NCI-H187 (cell line): ENCODE measurements at places on chromosomes 2 and 18.

GRCh38 chr18:31267823-31268481, 50.0 kb upstream of the DSG1 start:
- DNase-seq: no peak

DNA sequence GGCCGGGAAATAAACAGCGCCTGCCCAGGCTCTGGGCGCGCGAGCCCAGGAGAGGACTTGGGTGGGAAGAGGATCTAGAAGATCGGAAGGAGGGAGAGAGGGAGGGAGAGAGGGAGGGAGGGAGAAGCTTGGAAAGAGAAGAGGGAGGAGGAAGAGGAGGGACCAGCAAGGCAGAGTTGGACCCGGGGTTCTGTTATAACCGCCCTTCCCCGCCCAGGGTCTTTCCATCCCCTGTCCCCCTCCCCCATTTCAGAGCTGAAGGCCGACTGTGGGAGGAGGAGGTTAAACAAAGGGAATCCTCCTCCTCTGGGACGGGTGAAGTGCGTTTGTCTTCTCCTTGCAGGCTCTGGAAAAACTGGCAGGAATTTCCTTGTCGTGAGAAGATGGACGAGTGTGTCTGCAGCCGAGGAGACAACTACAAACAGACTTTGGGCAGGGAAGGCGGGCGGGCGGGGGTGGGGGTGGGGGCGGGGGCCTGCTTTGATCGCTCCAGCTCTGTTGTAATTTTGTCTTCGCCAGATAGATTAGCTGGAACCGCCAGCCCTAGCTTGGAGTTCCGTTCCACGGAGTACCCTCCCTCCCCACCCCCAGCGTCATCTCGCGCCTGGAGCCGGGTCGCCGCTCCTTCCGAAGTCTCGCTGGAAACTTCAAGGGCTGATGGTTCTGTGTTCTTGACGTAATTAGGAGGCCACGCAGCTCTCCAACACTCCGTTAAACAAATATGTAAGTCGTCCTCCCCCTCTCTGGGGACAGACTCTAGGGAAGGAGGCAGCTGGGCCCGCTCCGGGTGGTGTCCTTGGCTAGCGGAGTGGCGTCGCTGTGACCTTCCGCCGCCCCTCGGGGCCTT, 6.4 kb upstream of the SP9 start:
- no peak for DNase-seq

- DNase-seq: no peak
Observed at GRCh38 chr2:168742258-168742932, 60.0 kb upstream of the NOSTRIN start.

GRCh38 chr2:143124445-143124844, 4.8 kb upstream of the ARHGAP15 start:
- DNase-seq: no peak

- no peak for DNase-seq
Observed at GRCh38 chr2:31812051-31812798, 198.6 kb downstream of the MEMO1 start.

GRCh38 chr2:179581605-179582004, 279.8 kb downstream of the ZNF385B start:
- DNase-seq: no peak

DNA sequence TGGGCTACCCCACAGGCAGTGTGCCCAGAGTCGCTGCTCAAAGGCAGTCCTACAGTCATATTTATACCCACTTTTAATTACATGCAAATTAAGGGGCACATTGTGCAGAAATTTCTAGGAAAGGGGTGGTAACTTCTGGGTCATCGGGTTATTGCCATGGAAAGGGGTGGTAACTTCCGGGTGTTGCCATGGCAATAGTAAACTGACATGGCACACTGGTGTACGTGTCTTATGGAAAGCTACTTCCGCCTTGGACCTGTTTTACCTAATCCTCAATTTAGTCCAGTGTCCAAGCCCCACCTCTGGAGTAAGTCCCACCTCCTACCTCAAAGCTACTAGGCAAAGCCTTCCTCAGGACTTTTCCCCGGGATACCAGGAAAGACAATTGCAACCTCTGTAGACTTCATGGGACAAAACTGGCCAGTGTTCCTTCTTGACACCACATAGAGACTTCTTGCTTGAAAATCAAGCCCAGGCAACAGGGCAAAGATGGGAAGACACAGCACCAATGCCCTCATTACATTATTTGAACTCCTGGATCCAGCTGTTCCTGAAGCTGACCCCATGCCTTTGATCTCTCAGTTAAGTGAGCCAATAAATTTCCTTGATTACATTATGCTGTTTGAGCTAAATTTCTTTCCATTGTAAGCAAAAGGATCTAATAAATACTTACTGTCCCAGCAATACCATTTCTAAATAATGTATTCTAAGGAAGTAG, 63.3 kb upstream of the AGAP1 start:
- no peak for DNase-seq

- no peak for DNase-seq
Observed at GRCh38 chr2:205197468-205198139, 484.7 kb upstream of the NRP2 start.

DNA sequence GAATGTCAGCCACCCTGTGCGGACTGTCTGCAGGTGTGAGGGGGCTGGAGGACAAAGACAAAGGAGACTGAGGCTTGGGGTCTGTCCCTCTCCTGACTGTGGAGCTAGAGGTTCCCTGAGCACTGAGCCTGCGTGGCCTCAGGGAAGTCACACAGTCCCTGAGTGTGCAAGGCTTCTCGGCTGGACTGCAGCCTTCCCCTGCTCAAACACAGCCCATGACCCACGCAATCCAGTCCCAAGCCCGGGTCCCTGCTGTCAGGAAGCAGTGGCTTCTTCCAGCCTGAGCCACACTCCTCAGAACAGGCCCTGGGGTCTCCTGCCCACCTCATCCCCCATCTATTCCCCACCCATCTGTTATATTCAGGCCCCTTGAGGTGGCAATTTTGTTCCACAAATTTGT, 2.7 kb downstream of the ASTL start:
- DNase-seq: no peak

DNA sequence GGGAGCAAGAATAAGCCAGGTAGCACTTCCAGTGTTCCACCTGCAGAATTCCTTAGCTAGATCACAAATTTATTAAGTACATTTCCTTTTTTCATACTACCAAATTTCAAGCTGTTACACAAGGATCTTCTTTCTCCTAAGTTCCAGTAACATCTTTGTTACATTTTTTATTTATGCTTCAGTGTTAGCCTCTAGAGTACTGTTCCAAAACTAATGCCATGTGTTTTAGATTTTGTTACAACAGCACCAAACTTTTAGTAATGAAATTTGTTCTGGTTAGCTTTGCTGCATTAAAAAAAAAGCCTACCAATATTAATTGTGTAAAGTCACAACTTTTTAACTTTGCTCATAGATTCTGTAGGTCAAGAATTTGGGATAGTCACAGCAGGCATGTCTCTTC, 161.1 kb downstream of the CAMKMT start:
- DNase-seq: no peak

DNA sequence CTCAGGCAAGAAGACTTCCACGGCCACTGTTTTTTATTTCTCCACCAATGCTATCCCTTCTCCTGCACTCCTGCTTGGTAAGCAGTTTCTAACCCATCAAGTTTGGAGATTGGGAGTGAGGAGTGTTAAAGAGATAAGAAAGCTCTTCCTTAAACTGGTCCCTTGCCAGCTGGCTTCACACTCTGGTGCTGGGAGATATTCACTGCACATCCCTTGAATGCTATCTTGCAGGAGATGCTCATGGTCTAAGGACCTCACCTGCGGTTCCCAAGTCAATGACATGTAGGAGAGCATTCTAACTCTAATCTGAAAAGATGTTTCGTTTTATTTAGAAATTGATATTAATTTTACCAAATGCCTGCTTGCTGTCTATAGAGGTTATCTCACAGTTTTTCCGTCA, 28.2 kb upstream of the CYRIA start:
- no peak for DNase-seq

GRCh38 chr2:235725841-235726240, 232.0 kb downstream of the AGAP1 start:
- DNase-seq: no peak

- no peak for DNase-seq
Observed at GRCh38 chr2:193845604-193846003, 1650.9 kb upstream of the TMEFF2 start.

DNA sequence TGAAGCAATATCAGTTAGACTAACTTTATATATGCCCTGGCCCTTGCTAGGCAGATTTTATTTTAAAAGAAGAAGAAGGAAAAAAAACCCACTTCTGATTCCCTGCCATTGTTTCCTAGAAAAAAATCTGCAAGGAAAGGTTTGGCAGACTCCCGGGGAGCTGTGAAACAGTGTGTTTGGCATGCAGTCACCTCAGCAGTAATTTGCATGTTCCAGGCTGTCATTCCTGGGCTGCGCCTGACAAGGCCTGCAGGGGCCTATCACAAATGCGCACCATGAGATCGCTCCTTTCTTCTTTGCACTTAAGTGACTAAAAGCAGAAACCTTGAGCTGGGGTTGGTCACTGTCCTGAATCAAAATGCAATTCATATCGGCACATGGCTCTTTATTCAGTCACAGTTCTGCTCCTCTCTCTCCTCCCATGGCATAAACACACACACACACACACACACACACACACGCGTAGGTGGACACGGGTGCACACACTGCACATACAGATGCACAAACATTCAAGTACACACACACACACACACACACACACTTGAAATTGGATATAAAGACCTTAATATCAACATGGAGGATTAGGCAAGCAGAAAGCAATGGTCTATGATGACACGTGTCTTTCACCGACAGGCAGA, 172.8 kb downstream of the MYT1L start:
- no peak for DNase-seq

GRCh38 chr18:2035056-2035455, 536.2 kb downstream of the METTL4 start:
- DNase-seq: no peak

- DNase-seq: no peak
Observed at GRCh38 chr18:8174771-8175170, 434.5 kb upstream of the RAB12 start.

DNA sequence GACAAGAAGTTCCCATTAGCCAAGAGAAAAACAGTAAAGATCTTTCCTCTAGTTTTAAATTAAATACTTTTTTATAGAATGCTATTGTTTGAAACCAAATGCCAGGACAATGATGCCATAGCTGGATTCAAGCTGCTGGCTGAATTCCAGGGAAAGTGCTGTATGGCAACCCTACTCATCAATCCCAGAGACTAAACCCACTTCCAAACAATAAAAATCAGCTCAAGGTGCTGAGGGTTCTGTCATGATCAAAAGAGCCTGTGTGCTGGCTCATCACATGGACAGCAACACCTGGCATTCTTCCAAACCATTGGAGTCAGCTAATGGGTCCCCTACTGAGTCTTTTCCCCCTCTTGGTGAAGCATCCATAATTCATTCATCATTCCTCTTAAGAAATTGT, 53.7 kb upstream of the PARD3B start:
- peak; percentile 22 for DNase-seq

DNA sequence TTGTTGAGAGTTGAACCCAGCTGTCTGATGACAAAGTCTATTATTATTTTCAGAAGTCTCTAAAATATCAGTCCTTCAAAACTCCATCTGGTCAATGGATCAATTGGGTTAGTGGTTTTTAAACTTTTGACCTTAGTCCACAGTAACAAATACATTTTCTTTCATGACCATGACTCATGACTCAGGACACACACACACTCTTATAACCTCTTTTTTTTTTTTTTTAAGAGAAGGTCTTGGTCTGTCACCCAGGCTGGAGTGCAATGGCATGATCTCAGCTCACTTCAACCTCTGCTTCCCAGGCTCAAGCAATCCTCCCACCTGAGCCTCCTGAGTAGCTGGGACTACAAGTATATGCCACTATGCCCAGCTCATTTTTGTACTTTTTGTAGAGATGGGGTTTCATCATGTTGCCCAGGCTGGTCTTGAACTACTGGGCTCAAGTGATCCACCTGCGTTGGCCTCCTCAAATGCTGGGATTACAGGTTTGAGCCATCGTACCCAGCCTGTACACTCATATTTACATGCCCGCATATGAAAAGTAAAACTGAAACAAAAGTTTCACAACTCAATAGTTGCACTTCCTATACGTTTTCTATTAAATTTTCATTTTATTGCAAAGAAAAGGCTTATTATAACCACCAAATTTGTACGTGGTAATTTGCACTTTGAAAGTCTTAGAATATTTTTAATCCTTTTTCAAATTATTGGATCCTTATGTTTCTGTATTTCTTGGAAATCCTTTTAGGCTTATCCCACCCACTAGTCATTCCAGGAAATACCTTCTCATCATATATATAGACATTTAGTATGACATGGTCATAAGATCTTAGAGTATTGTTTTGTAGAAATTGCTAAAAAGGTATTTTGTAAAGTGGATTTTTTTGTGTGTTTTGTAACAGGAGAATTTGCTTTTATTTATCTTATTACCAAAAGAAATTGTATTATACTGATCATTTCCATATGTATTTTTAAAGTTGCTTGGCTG, 199.0 kb downstream of the LPIN1 start:
- DNase-seq: no peak

GRCh38 chr2:185583058-185583816, 155.4 kb upstream of the FSIP2 start:
- DNase-seq: no peak

- peak; percentile 53 for DNase-seq
Observed at GRCh38 chr2:5412001-5412400, 280.2 kb upstream of the SOX11 start.

DNA sequence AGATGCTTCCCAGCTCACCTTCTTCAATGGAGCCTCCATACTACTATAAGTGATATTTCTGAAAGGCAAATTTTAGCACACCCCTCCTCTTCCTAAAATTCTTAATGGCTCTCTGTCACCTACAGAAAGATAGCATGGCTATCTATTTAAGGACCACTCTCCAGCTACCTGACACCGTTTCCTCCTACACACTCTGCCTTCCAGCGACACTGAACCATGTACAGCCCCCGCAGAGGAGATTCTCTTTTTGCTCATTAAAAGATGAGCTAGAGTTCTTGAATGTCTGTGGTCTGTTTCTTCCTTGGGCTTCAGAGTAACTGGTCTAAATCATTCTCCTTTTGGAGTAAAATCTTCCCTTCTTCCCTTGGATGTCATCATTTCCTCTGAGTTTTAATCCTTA, 38.4 kb upstream of the GAREM1 start:
- DNase-seq: no peak

- no peak for DNase-seq
Observed at GRCh38 chr2:21372654-21373053, 248.9 kb downstream of the TDRD15 start.

DNA sequence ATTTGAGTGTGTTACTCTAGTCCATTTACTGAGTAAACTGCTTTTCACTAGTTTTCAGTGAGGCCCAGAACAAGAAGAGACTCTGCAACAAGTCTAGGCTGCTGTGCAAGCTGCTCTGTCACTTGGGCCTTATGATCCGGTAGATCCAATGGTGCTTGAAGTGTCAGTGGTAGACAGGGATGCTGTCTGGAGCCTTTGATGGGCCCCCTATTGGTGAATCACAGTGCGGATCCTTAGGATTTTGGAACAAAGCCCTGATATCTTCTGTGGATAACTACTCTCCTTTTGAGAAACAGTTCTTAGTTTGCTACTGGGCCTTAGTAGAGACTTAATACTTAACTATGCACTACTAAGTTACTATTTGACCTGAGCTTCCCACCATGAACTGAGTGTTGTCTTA, 150.2 kb downstream of the TMEFF2 start:
- DNase-seq: no peak
